ENCODE measurements at places on chromosomes 12 and 14.

- DNase-seq: no peak
These were observed 77.3 kb downstream of the BCL11B start for GRCh38 chr14:99194736-99195135.

DNA sequence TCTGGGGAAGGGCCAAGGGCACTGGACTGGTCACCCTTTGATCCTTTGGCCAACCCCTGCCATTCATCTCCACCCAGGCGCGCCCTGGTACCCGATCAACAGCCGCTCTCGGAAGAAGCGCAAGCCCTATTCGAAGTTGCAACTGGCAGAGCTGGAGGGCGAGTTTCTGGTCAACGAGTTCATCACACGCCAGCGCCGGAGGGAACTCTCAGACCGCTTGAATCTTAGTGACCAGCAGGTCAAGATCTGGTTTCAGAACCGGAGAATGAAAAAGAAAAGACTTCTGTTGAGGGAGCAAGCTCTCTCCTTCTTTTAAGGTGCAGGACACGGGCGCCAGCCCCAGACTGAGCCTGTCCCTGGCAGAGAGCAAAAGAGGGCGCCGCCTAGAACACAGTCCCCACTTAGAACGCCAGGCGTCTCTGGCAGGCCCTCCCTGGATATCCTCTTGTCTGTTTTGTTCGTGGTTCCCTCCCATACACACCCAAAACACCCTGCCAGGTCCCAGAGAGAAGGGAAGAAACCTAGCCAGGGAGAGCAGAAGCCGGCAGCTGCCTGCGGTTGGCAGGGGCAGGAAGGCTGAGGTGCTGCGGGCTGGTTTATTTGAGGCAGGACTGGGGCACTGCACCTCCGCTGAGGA lies 1.7 kb downstream of the HOXC12 start:
- DNase-seq: no peak

DNA sequence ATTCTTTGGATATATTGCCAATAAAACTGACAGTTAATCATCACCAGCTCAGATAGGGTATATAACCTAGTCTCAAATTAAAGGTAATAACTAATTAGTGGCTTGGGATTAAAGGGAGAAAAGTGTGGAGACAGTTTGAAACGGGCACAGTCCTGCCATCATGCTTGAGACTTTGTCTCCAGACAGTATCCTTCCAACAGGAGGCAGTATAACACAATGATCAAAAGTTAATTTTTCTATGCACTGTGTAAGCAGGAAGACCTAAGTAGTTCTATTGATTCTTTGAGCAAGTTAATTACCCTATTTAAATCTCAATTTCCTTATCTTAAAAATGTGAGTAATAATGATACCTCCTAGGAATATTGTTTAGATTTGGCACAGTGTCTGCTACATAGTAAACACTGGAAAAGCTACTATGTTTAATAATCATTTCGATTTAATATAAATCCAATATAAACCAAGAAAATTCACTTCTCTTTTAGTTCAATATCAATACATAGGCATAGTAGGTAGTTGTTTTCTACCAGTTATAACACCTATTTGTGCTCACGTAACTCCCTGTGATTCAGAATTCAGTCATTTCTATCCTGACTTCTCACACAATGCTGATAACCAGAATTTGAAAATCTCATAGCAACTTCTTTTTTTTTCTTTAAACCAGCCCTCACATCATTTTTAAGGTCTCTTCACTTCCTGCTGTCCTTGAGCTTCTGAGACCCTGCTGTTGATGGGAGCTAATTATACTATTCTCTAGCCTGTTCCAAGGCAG lies 53.7 kb downstream of the GALNT4 start:
- no peak for DNase-seq

- DNase-seq: no peak
These were observed 28.1 kb upstream of the GPATCH2L start for GRCh38 chr14:76123426-76124225.

DNA sequence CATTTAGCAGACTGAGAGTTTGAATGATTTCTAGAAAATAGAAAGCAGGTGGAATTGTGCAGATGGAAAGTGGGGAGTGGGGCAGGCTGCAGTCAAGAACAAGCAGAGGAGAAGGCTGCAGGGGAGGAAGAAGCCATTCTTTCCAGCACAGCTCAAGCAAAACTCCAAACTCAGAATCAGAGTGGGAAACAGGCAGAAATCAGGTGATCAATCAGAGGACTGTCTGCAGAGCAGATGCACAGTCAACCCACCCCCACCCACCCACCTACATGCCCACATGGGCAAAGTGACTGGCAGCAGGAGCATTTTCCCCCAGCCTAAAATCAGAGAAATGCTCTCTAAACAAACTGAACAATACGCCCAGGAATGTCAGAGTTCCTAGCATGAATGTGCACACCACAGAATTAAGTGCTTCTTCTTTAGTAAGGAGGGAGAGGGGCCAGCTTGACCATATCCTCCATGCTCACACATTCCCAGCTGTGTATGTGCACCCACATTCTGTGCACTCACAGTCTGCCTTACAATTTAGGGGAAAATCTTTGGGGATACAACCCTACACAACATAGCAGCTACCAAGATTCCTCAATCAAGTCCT lies 194.1 kb upstream of the PLEKHA5 start:
- DNase-seq: no peak

- DNase-seq: no peak
These were observed 30.3 kb upstream of the ESR2 start for GRCh38 chr14:64324461-64324860.

DNA sequence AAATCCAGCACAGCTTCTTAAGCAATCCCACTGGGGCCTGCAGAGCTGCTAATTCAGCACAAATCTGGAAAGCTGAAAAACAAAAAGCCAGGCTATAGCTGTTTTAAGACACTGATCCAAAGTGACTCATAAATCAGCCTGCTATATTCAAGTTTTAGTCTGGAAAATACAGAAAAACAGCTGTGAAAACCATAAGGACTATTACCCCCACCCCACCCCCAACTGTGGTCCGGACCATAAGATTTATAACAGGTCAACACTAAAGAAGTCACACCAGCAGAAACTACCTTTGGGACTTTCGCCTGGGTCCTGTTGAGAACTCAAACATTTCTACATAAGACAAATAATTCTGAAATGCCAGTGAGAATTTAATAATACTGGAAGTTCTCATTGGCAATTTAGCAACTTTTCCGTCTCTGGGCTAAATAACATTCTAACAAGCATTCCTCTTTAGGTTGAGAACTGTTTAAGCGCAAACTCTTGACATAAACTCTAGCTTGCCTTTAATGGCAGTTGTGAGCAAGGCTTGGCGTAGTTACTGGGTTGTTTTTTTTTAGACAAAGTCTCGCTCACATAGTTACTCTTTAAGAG lies 3.3 kb downstream of the LRIG3 start:
- DNase-seq: no peak

DNA sequence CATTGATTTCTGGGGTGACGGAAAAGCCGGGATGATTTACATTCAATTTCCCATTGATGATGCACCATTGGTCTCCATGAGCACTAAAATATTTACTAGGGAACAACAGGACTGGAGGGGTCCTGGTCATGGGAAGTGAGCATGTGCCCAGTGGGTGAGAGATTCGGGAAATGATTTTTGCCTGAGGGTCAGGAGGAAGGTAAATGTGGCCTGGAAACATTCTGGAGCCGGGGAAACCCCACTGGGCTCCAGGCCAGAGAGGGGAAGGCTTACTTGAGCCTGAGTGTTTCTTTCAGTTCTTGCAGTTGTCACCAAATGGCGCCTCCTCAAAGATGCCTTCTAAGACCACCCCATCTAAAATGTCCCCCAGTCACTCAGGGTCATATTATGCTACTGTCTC lies 532.3 kb upstream of the TBX3 start:
- DNase-seq: no peak

DNA sequence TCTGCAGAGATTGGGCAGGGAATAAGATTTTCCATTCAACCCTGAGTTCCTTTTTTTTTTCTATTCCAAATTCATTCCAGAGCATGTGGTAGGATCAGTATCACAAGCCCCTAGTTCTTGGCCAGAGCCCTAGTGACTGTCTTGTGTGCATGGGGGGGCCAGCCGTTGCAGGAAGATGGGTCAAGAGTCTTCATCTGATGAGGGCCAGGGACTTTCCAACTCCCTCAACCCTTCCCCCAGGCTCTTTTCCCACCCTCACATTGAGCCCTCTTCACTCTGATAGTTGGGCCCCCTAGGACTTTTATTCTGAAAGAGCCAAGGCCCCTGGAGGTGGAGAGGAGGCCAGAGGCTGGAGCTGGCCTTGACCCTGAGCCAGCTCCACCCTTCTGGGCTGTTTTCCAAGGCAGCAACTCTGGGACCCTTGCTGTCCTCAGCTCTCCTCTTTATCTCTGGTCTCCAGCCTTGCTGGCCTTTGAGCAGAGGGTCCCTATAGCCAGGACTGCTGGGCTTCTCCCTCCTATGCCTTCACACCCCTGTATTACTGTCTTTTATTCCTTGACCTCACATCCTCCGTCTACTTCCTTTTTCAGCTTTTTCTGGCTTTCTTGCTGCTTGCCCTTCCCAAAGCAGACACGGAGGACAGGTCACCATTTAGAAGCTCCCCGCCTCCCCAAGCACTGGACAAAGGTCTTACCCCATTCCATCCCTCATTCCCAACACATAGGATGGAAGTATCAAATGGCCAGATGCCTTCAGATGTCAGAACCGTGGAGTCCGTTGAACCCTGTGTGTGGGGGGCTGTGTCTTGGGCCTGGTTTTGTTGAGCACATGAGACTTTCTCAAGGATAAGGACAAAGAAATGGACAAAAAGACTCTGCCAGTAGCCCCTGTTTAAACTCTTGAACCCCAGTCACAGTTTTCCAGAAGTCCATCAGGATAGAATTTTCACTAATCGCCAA lies 5.6 kb downstream of the RBP5 start:
- DNase-seq: no peak

GRCh38 chr12:55019784-55020183 lies at the start of gene NEUROD4:
Gene NEUROD4, plus strand, starts transcription at chr12:55019974. Its CDS starts 6,466 bp downstream, at chr12:55026440.
- peak; percentile 85 for DNase-seq

DNA sequence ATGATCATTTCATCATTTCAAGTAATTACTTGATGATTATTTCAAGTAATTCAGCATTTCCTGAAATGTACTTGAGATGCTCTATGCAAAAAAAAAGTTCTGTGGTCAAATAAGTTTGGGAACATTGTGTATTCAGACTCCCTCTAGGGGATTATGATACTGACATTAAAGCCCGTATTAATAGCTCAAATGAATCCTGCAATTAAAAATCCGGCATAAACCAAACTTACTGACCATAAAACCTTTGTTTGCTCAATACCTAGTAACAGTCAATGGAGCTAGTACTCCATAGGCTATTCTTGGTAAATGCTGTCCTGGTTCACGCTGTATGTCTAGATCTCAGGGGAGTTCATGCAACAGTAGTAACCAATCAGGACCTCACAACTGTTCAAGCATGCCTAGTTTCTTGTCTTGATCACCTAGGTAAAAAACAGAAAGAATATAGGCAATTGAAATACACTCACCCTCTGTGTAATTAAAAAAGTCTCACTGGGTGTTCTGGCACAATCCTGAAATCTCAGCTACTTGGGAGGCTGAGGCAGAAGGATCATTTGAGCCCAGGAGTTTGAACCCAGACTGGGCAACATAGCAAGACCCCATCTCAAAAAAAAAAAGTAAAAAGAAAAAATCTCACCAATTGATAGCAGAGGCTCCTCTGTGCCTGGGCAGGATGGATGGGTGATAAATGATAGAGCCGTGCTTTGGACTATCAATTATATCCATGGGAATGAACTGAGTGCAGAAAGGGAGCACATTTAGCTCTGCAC lies 14.1 kb downstream of the ALDH1L2 start:
- DNase-seq: no peak

DNA sequence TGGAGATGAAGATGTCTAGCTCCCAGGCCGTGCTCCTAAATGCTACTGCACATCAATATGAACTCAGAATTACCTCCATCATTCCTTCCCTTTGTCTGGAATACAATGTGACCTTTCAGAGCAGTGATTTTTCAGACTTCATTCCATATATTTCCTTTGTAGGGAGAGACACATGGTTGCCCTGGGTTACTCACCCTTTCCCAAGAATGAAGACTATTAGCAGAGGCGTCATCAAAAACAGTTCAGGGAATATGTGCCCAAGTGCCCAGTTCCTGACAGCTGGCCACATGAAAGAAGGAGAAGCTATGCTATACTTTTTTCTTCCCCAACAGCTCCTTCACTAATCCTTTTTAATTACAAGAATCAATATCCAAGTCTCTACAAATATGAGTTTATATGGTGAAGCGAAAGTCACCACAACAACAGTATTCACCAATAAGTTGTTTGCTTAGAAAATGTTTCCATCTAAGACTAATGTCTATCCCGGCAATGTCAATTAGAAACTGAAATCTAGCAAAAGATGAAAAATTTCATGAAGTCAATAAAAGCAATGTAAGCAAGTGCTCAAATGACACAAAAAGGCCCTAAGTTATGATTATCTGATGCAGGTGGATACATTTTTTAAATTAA lies 17.8 kb downstream of the NELL2 start:
- DNase-seq: no peak

DNA sequence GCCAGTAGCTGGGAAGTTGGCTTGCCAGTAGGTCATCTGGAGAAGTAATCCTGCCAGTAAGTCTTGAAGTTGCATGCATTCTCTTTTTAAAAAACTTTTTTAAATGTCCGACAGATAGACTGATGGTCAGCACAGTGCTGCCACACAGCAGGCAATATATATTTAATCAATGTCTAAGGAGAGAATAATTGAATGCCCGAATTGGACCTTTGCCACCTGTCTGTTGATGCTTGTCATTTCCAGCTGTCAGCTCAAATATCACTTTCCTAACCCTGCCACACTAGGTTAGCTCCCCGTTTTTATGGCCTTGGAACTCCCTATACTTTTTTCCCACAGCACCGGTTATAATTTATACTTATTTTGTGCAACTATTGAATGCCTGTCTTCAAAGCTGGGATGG lies 2.1 kb upstream of the SLC15A4 start:
- DNase-seq: no peak

DNA sequence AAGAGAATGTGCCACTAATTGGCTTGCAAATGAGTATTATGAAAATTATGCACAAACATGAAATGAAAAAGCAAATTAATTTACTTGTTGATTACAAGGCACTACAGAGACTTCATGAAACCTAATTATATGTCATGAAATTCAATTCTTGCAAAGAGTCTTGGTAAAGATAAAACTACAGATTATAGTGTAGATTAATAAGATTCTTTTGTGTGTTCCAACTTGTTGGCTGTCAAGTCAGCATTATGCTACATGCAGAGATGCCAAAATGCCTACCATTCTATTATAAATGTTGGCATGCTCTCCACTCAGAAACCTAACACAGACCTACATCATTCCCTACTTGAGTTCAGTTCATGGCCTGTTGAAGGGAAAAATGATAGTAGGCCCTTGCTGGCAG lies 97.2 kb upstream of the KITLG start:
- DNase-seq: no peak

- DNase-seq: peak; percentile 78
These were observed 21.0 kb upstream of the PSMC1 start for GRCh38 chr14:90235179-90235976.

GRCh38 chr12:15520844-15521243 lies 198.5 kb downstream of the PTPRO start:
- no peak for DNase-seq

DNA sequence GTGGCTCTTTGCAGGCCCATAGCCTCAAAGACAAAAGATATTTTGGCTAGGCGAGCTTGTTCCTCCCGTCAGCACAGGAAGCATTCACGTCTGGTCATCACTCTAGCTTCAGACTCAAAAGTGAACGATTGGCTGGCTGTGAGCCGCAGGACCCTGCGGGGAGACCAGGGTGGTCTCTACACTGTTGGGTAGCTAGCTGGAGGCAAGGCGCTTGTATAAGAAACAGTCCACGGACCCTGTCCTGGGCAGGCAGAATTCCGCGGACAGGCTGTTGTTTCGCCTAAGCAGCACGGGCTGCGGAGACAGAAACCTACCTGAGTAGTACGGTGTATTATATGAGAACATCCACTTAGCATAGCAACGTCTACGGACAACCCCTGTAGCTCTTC lies 29.6 kb downstream of the WBP11 start:
- DNase-seq: peak; percentile 57

- DNase-seq: no peak
These were observed 289.9 kb upstream of the KITLG start for GRCh38 chr12:88870000-88870737.
